ENCODE measurements at places on chromosomes 16 and 17. TPM values are rescaled to one million over a fixed set of nuclear protein-coding genes. Genes with fewer than 3 reads are reported as not detected.

Gene FDXR
- polyA plus RNA-seq = 6.5 TPM

Gene SYNGR3
- 1.5 TPM for polyA plus RNA-seq

Gene CSNK2A2
- polyA plus RNA-seq = 80.1 TPM

Gene TEX14
- polyA plus RNA-seq = 1.6 TPM

Gene CA5A
- 0.25 TPM for polyA plus RNA-seq

Gene TEKT3
- 2.1 TPM for polyA plus RNA-seq

Gene RABEP1
- polyA plus RNA-seq = 76.8 TPM

Gene DHRS7C
- polyA plus RNA-seq = not detected

Gene CCDC144A
- 12.0 TPM for polyA plus RNA-seq

Gene BRIP1
- polyA plus RNA-seq = 18.4 TPM

Gene OTOP3
- polyA plus RNA-seq = not detected

Gene CIBAR2
- polyA plus RNA-seq = 0.27 TPM

Gene DNAAF8
- polyA plus RNA-seq = 2.2 TPM

Gene GUCY2D
- polyA plus RNA-seq = 0.45 TPM

DNA sequence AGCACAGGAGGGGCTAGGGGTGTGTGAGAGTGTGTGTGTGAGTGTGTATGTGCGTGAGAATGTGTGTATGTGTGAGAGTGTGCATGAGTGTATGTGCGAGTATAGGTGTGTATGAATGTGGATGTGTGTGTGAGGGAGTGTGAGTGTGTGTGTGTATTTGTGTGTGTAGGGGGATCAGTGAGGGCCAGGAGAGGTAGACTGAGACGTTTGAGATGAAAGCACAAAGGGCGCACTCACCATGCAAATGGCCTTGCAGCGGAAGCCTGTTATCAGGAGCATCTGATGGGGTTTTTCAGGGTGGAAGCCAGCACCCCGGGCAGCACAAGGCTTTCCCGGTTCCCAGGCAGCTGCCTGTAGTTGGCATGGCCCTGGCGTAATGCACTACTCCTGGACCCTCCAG lies 14.9 kb downstream of the WNT9B start:
- no peak for DNase-seq

- DNase-seq = no peak
Observed at GRCh38 chr16:51734220-51734619, 583.1 kb upstream of the SALL1 start.

GRCh38 chr17:28225271-28225670 lies 93.7 kb upstream of the TMEM97 start:
- no peak for DNase-seq

DNA sequence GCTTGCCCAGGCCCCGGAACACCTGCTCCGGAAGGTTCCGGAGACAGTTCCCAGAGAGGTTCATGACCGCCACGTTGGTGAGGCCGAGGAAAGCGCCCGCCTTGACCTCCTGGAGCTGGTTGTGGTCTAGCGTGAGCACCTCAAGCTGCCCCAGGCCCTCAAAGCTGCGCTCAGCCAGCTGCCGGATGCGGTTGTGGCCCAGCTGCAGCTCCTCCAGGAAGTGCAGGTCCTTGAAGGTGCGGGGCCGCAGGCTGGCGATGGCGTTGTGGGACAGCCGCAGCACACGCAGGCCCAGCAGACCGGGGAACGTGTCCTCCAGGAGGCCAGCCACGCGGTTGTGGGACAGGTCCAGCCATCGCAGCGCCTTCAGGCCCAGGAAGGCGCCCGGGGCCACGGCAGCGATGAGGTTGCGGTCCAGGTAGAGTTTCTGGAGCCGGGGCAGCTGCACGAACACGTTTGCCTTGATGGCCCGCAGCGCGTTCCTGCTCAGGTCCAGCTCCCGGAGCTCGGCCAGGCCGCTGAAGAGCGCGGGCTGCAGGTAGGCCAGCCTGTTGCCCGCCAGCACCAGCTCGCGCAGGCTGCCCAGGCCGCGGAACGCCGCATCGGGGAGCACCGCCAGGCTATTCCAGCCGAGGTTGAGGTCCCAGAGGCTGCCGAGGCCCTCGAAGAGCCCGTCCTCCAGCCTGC lies 2.1 kb downstream of the IGFALS start:
- no peak for DNase-seq

- no peak for DNase-seq
Observed at GRCh38 chr17:69637446-69638156, 223.1 kb downstream of the MAP2K6 start.

DNA sequence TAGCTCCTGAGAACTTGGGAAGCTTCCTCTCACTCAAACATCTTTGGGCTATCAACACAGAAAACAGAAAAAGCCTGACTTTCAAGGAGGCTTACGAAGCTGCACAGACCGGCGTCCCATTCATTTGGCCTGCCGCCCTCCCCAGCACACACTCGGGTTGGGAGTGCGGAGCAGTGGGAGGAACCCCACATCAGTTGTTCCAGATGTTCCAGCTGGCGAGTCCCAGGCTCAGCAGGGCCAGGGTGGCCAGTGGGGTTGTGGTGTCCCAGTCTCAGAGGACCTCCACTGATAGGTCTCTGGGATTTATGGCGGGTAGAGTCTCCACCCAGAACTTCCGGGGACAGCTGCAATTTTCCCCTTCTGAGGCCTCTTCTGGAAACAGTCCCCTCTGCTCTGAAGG lies 43.1 kb upstream of the DLX4 start:
- DNase-seq = no peak

- DNase-seq = no peak
Observed at GRCh38 chr16:13307851-13308250, 406.5 kb downstream of the SHISA9 start.

GRCh38 chr16:10581507-10581906 lies 1.1 kb upstream of the EMP2 start:
- no peak for DNase-seq

GRCh38 chr17:1398931-1399678 lies 917 bp downstream of the YWHAE start:
- DNase-seq = no peak

DNA sequence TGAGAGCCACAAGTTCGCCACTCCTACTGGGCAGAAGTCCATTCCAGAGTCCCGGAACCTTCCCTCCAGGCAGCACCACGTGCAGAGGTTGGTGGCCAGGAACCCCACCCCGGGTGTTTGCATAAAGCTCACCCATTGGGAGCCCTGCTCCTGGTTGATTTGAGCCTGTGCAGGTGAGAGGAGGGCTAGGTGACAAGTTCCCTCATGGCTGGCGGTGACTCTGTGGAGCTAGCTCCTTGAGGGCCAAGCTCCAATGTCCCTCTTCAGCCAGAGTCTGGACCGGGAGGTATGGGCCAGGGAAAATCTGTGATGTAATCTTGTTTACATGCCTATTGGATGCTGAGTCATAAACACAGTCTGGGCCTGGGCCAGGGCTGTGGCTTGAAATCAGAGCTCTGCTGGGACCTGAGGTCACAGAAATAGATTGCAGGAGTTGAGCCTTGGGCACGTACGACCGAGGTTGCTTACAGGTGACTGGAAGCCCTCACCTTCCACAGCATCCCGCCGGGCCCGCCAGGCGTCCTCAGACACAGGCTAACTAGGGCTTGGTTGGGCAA lies 118.9 kb downstream of the AATF start:
- DNase-seq = no peak

- DNase-seq = no peak
Observed at GRCh38 chr16:9903-10665, 43.3 kb downstream of the POLR3K start.

DNA sequence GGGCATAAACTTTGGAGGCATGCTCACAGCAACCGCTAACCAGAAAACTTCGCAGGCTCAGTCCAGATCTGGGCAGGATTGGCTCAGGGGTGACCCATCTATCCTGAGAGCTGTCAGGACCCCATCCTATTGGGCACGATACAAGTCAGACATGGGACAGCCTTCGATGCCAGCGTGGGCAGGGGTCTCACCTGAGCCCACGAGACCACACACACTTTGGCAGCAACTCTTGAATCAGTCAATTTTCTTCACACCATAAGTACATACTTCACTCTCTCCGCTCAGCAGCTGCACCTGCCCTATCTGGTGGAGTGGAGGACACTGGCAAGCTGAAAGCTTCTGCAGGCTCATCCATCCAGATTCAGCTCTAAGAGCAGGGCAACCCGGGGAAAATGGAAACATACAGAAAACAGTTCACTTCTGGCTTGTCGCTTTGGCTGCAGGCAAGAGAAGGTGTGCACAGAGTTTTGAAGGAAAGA lies 48.3 kb downstream of the ZFHX3 start:
- DNase-seq = no peak

GRCh38 chr17:40794466-40794865 lies 5.3 kb downstream of the KRT28 start:
- no peak for DNase-seq

DNA sequence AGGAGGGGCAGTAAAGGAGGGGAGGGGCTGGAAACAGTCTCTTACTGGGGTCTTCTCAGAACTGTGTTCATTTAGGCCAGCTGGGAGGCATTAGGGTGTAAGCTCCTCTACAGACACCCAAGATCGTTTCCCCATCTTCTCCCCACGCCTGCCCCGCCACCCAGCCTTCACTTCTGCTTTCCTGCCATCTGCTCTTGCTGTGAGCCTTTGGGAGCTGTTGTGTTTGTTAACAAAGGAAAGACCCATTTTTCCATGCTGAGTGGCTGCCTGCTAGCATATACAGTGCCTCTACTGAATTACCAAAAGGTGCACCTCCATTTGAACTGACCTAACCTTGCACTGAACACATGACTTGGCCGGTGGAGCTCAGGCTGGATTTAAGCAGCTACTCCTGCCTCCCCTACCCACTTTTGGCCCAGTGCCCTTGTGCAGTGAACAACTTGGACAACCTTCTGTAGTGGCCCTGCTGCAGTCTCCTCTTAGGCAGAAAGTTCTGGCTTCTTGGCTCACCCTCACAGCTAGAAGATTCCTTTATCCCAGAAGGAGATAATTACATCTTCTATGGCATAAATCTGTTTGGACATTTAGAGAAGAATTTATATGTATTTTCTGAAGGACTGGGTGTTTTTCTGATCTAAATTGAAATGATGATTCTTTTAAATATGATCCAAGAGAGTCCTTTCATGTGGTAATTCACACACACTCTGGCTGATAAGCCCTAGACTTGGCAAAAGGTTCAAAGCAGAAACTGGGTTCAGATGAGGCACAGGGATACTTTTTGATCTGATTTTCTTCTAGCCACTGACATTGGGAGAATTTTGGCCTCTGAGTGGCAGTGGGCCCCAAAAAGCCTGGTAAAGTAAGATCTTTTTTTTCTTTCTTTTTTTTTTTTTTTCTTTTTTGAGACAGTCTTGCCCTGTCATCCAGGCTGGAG lies 81.9 kb upstream of the HNF1B start:
- no peak for DNase-seq

DNA sequence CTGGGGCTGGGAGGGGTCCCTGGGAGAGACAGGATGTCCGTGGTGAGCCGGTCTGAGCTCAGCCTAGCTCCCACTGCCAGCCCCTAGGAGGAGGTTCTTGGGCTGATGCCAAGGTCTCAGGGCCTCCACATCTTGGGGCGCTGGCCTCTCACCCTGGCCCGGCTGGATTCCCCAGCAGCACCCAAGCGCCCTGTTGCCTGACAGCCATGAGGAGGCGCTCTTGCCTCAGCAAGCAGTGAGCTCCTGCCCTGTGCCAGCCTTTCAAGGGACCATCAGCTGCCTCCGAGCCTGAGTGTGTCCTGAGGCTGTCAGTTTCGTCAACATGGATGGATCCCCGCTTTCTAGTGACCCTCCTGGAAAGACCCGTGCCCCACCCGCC lies 234.9 kb upstream of the CIBAR2 start:
- no peak for DNase-seq

GRCh38 chr17:49513044-49513395 lies 17.9 kb downstream of the NGFR start:
- no peak for DNase-seq

GRCh38 chr16:47431960-47432359 lies 28.9 kb downstream of the ITFG1 start:
- DNase-seq = no peak

DNA sequence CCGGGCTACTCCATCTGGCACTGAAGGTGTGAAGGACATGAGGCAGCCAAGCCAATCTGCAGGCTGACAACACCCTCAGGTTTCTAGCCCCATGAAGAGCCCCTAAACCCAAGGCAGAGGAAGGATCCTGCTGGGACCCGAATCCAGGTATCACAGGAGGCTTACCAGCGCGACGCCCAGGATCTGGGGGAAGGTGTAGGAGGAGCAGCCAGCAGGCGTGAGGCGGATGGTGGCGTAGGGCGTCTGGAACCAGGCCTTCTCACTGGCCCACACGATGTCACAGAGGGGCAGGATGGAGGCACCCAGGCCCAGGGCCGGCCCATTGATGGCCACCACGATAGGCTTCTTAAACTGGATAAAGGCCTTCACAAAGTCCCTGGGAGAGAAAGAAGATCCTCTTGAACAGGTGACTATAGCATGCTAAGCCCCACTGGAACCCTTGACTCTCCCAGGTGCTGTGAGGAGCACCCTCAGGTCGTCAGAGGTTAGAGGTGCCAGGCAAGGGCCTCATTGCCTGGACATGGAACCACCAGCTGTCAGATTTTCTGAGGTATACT lies 71.7 kb downstream of the DYNLRB2 start:
- DNase-seq = no peak

GRCh38 chr16:4677390-4677789 lies 16.0 kb upstream of the NUDT16L1 start:
- DNase-seq = no peak

DNA sequence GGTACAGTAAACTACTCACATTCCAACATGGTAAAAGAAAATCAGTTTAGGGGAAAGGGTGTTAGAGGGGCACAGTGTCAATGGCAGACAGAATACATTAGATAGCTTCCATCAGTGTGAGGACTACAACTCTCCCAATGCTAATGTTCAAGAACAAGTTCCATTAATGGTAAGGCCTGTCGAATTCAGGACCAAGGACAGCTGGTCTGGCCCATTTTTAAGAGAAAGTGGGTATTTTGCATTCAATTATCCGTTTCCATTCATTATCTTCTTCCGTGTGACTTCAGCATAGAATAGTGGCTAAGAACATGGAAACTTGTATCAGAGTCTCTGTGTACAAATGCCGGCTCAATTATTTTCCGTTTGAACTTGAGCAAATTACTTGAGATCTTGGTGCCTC lies 98.4 kb downstream of the XYLT1 start:
- DNase-seq = no peak

DNA sequence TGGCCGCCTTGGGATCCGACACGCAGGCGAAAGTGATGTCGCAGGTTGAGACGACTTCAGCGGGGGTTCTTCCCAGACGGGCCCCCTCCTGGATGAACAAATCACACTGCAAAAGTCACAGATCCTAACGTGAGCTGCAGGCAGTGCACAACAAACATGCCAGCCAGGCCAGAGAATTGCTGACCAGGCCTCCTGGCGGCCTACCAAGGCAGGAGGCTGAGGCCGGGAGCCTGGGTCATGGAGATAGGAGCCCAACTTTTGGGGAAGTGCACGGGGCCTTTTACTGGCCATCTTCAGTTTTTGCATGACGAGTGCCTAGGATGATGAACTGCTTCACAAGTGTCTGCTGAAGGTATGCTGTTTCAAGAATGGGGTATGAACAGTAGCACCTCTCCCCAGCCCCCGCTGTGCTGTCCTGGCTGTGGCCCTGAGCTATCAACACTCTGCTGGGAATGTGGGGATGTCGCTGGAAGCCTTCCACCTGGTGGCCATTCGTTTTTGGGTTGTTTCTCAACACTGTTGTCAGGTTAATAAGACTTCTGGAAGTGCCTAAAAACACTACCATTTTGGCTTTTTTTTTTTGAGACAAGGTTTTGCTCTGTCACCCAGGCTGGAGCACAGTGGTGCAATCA lies 12.2 kb upstream of the ROGDI start:
- DNase-seq = no peak
